ENCODE measurements at places on chromosomes 11 and 22. TPM values are rescaled to one million over a fixed set of nuclear protein-coding genes. Genes with fewer than 3 reads are reported as not detected.

The OR5B21 gene
- total RNA-seq: not detected

The ST14 gene
- 141 TPM for total RNA-seq

DNA sequence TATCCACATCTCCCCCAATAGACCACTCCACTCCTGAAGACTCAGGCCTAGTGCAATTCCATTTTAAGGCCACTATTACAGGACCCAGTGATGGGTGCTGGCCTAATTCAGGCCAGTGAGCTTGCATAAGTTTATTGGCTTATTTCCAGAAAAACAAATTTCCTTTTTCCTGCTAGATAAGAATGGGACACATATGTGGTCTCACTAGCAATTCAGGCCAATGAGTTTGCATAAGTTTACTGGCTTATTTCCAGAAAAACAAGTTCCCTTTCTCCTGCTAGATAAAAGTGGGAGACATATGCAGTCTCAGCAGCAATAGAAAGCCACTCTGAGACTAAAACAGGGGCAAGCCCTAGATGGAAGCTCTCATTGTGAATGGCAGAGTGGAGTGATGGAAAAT, 22.4 kb downstream of the ADM start:
- no peak for DNase-seq

DNA sequence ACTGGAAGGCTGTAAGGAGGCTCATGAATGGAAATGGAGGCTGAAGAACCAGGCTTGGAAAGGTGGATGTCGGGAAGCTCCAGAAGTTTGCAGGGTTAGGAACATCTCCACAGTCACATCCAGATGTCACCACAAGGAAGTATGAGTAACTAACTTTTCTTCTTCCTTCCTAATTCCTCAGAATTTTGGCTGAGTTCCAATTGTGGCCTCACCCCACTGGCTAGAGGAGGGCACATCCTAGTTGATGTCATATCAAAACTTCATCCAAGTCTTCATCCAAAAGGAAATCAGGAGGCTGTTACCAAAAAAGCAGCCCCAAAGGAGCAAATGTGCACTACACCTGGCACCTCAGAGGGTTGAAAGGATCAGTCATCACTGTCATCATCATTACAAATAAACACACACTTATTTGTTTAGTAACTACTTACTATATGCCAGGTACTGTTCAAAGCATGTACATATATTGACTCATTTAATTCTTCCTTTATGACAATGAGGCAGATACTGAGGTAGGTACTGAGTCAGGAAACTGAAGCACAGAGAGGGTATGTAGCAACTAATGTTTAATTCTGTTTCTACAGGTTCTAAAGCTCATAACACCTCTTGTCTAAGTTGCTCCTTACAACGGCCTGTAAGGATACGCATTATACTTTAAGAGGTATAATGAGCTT, 7.3 kb upstream of the PTPN5 start:
- no peak for DNase-seq

The SCGB1A1 gene
- total RNA-seq: not detected

DNA sequence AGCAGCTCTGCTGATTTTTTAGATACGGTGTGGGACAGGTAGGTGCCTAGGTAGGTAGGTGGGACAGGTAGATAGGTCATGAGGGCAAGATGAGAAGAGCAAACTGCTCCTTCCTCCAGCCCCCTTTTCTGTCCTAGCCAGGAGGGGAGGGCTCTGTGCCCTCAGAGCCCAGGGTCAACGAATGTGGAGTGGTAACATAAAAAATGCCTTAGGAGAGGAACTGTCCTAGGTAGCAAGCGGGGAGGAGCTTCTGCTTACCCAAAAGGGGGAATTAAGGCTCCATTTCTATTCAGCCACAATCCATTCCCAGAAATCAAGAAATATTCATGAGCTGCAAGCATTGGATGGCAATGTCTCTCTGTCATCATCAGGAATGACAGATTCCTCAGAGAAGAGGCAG, 234.8 kb downstream of the GRIK4 start:
- DNase-seq: no peak

DNA sequence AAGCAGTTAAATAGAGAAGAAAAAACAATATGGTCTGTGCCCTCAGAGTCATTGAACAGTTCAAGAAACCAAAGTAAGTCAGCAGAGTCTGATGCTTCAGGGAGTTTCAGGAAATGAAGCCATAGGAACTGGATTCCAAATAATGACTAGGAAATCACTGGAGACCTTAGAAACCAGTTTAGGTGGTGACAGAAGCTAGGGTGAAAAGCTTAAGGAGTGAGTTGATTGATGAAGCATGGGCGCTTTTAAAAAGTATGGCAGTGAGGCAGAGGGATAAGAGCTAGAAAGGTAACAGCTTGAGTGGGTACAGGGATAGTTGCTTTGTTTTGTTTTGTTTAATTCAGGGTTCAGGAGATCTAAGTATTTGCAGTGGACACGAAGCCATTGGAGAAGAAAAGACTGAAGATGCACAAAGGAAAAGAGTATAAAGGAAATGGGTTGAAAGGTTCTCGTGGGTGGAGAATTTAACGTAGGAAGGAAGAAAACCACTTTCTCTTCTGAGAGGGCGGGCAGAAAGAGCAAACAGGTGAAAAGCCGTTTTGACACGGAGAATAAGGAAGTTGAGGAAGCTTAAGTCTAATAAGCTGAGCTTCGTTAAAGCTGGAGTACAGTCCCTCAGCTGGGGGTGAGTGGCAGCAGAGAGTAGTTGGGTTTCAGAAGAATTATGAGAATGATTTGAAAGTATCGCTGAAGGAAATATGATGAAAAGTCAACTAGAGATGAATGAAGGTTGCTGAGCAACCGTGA, 14.8 kb downstream of the SGSM3 start:
- no peak for DNase-seq

The RRM1 gene
- 68.1 TPM for total RNA-seq

- DNase-seq: no peak
These were observed 7.7 kb upstream of the GLYATL1B start for GRCh38 chr11:59078435-59078834.

The OR51B2 gene
- not detected for total RNA-seq

DNA sequence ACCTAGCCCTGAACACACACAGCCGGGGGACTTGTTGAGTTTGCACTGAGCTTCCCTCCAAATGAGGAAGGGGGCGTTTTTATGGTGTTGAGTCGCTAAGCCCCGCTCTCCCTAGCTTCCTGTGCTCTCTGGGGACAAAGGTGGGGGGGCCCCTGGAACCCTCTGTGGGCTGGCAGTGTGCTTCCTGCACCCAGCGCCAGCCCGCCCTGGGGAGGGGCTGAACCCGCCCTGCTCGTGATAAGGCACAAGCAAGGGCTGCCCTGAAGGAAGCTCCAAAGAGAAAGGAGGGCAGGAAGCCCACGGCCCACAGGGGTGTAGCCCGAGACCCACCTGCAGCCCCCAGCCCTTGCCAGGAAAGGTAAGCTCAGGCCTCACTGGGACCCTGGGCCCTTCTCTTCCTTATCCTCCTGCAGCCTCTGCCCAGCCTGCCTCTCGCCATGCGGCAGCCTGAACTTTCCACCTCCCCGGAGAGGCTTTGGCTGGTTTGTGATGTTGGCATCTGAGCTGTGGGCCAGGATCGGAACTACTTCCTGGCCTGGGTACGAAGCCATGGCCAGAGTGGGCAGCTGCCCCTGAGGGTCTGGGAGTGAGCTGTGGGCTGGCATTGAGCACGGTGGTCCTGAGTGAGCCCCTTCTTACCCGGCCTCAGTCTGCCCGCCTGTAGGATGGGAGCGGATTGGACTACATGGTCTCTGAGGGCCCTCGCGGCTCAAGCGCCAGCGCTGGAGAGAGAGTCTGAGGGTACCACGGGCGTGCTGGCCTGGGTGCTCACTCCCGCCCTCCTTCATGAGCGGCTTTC, at the start of gene FERMT3:
TSS of gene FERMT3 (plus strand) at position 265 of the 799 bp plus-strand sequence. CDS start 644 bp downstream, outside the sequence.
- DNase-seq: no peak

DNA sequence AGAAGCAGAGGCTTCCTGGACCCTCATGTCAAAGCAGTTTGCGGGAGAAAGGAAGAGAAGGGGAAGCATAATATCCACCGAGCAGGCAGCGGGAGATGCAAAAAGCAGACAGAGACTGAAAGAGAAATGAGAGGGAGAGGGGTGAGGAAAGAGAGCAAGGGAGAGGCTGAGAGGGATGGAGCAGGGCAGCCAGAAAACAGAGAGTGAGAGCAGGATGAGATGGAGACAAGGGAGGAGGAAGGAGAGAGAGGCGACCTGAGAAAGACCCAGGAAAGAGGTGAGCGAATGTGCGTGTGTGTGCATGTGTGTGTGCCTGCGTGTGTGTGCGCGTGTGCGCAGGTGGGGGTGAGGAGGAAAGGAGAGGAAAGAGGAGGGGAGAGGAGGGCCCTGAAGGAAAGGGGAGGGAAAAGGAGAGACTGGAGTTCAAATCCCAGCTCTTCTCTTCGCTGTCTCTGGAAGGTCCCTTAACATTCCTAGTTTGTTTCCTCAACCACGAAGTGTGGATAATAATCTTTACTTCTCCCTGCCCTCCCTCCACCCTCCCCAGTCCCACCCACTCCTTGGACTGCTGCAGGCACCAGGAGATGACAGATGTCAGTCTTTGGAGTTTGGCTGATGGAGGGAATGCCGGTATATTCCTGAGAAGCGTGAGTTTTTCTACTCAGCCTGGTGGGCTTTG, 67.9 kb downstream of the ISX start:
- no peak for DNase-seq

DNA sequence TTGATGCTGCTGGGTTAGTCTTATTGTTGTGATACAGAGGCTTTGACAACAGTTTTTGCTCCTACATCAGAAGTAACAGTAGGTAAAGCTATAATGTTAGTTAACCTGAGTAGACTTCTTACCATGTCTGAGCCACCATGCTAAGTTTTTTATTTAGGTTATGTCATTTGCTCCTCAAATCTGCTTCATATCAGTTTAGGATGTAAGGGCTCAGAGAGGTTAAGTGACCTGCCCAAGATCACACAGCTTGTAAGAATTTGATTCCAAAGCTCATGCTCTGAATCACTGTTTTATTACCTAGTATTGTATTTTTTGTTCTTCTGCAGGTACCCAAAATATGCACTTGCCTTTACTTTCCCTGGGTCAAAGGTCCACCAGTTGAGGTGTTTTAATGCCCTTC, 161.7 kb downstream of the COMMD9 start:
- DNase-seq: no peak

GRCh38 chr22:41687901-41688364, 734 bp downstream of the SNU13 start:
- DNase-seq: no peak

The XRCC6 gene
- 386 TPM for total RNA-seq

- no peak for DNase-seq
These were observed 39.7 kb upstream of the OR5AK2 start for GRCh38 chr11:56948991-56949515.
